ENCODE measurements at places on chromosomes 12 and 14.
A peak's percentile ranks its signal among the peaks of the same experiment; 100 is the strongest.

- DNase-seq, result no peak
Observed at GRCh38 chr14:72744416-72745120, 149.3 kb downstream of the DPF3 start.

DNA sequence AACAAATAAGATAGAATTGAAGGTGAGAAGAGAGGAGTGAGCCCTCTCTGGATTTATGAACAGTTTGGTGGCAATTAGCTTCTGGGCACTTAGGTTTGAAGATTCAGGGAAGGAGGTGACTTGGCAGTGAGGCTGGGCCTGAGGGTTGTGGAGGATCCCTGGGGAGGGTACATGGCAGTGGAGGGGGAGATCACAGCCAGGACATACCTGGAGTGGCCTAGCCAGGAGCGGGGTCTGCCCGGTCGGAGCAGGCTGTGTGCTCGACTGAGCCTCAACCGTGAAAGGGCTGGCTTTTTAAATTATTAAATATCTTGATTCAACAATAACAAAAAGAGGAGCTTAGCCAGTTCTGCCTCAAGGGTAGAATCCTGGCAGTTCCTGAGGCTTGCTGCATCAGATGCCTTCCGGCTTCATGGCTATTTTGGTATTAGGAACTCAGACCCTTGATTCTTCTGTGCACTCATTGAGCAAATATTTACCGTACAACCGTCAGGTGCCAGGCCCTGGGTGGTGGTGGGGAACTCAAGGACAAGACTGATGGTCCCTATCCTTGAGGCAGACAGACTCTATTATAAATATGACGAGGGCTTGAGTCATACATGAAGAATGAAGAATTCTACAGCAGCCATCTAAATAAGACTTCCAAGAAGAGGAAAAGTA lies 73.4 kb downstream of the SPTB start:
- DNase-seq, result no peak

GRCh38 chr12:115129727-115130126 lies 445.8 kb upstream of the TBX3 start:
- no peak for DNase-seq

GRCh38 chr12:72574138-72574537 lies 302.0 kb downstream of the TRHDE start:
- DNase-seq, result no peak

DNA sequence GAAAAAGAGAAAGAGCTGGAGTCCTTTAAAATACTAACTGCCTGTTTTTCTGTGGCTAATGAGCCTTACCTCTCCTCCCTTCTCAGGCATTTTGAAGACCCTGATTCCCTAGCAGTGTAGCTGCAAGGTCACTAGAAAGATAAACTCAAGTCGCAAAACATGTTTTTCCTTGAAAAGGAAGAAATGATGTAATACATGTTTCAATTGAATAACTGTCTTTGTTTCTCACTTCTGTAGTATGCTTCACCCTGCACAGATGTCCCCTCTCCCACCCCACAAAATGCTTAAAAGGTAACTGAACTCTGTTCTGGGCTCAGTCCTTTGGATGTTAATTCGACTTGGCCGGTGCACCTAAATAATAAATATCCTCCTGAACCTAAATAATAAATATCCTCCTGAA lies 1350.3 kb downstream of the TMEM121 start:
- DNase-seq, result no peak

DNA sequence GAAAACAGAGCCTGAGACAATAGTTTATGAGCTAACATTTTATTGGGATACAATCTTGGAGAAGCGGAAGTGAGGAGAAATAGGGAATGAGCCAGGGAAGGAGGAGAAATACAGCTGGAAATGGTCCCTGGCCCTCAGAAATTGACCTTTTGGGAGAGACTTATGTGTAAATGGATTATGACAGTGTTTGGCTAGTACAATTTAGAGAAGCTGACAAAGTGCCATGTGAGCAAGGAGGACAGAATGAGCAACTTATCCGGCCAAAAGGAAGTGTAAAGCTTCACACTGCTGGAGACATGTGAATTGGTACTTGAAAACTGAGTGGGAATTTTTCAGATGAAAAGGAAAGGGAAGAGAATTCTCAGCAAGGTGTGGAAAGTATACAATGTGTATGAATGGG lies 2.9 kb downstream of the GLIPR1 start:
- DNase-seq, result no peak

- DNase-seq, result peak; percentile 13
Observed at GRCh38 chr12:108308395-108309085, 30.6 kb downstream of the CMKLR1 start.

GRCh38 chr14:49553106-49553505 lies 33.1 kb downstream of the RPS29 start:
- no peak for DNase-seq

DNA sequence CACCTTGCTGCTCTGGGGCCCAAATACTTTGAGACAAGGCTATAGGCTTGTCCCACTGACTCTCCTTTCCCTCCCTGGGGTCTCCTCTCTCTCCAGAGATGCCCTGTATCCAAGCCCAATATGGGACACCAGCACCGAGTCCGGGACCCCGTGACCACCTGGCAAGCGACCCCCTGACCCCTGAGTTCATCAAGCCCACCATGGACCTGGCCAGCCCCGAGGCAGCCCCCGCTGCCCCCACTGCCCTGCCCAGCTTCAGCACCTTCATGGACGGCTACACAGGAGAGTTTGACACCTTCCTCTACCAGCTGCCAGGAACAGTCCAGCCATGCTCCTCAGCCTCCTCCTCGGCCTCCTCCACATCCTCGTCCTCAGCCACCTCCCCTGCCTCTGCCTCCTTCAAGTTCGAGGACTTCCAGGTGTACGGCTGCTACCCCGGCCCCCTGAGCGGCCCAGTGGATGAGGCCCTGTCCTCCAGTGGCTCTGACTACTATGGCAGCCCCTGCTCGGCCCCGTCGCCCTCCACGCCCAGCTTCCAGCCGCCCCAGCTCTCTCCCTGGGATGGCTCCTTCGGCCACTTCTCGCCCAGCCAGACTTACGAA lies 3.1 kb downstream of the NR4A1 start:
- no peak for DNase-seq

DNA sequence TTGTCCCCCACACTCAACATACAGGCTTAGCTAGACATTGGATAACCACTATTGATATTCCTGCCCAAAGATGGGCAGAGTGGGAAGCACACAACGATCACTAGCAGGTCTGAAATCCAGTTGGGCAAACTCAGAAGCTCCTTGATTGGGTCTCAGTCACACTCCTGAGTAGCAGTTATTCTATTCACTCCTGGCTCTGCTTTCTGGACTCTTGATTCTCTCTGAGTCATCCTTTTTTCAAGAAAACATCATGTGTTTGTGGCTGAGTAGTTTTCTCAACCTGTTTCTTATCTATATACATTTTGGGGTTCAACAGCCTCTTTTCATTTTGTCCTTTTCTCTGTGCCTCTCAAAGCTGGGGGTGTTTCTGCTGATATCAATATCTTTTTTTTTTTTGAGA lies 46.0 kb upstream of the MANSC4 start:
- DNase-seq, result no peak

DNA sequence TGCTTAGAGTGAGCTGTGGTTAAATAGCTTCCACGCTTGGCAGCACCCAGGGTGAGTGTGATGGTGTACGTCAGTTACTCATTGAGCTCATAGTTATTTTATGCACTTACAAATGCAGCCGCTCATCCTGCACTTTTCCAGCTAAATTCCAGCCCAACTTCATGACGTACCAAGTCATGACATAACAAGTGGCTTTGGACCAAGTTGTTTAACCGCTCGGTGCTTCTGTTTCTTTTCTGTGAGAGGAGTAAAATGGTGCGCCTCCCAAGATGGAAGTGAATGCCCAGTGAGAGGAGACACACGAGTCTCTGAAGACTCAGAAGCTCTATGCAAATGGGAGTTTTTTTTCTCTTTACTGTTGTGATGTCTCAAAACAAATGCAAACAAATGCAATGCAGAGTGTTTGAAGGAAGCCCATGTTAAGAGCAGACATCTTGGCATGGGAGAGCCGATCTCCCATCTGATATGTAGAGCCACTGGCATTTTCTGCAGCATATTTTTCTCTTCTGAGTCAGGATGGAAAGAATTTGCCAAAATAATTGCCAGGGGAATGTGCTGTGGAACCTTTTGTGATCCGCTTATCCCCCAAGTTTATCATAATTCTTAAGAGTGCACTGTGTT lies 72.2 kb downstream of the FBXW8 start:
- DNase-seq, result no peak

DNA sequence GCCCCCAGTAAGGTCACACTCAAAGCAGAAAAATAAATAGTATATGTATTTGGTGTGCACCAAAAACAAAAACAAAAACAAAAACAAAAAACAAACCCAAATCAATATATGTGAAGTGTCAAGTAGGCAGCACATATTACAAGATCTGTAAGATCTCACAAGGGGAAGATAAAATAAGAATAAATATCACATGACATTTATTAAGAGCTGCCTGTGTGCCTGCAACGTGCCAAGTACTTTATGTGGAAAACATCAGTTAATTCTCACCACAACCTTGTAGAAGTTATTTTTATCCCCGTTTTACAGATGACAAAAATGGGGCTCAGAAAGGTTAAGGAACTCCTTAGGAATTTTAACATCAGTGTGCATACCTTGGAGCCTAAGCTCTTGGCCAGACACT lies 26.6 kb downstream of the TRIM9 start:
- DNase-seq, result no peak

DNA sequence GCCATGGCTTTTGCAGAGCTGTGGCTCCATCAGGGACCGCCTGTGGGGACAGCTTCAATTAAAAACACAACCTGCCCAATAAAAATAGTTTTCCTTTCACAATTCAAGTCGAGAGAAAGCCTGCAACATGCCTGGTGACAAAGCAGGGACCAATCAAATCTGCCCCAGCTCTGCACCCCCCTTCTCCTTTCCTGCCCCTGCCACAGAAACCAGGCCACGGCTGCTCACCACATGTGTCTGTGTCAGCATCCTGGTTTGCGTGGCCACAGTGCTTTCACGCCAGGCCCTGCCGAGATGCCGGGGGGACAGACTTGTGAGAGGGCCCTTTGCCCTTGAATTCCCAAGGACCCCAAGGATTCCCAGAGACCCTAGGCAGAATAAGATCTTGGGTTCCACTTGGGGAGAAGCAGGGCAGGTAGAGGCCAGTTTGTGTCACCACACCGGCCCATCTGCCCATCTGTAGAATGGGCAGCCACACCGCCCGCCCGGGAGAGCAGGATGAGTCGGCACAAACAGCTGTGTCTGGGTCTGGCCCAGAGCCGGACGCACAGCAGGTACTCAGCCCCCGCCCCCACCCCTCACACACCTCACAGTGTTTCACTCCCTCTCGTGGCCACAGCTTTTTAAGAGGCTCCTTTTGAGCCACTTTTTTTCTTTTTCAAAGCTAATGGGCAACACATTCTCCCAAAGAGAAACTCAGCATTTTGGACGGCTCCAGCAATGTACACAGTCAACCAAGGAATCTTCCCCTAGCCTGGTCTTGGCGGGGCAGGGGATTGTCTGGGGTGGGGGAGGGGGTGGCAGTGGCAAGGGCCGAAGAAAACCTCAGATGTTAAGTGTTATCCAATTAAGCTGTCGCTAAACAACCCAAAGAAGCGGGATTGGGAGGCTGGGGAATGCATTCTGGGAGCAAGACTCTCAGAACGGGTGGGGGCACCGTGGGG lies 41.5 kb downstream of the BCL11B start:
- peak; percentile 69 for DNase-seq

DNA sequence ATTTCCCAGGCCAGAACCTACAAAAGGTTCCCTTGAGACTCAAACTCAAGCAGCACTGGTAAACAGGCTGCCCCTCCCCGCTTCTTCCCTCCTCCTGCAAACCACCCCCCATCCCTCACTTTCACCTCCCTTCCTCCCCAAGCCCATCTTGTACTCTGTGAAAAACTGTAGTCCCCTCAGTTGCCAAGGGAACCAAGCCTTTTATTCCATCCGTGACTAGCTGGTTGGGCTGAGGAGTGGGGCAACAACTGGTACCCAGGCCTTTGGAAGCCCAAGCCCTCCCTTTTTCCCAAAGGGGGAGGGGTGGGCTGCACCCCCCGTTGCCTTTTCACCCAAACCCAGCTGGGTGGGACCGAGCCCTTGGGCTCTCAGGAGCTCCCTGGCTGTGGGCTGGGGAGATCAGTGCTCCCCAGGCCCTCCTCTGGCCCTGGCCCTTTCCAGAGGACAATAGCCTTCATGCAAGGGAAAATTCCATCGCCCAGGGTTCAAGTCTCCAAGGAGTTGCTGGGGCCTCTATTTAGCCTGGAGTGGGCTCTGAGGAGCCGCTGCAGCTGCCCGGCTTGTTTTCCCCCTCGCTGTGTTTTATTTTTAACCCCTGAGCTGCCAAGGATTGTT lies 61.9 kb downstream of the ZFP36L1 start:
- peak; percentile 69 for DNase-seq

- no peak for DNase-seq
Observed at GRCh38 chr14:94638339-94638738, 26.1 kb downstream of the SERPINA3 start.

DNA sequence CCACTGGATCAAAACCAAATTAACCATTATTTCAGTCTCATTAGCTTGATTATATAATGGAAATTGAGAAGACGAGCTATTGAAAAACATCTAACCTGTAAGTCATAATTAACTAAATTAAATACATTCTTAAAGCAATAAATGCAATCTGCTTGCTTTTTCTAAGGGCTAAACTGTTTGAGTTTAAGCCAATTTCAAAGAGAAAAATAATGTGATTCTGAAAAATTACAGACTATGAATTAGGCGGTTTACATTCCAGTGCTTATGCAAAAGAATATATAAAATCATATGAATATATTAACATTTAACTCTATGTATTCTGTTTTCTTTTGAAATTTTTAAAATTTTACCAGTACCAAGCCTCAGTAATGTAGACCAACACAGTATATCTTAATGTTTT lies 1349.4 kb downstream of the FSCB start:
- DNase-seq, result no peak

- no peak for DNase-seq
Observed at GRCh38 chr12:23431006-23431405, 518.5 kb downstream of the SOX5 start.

DNA sequence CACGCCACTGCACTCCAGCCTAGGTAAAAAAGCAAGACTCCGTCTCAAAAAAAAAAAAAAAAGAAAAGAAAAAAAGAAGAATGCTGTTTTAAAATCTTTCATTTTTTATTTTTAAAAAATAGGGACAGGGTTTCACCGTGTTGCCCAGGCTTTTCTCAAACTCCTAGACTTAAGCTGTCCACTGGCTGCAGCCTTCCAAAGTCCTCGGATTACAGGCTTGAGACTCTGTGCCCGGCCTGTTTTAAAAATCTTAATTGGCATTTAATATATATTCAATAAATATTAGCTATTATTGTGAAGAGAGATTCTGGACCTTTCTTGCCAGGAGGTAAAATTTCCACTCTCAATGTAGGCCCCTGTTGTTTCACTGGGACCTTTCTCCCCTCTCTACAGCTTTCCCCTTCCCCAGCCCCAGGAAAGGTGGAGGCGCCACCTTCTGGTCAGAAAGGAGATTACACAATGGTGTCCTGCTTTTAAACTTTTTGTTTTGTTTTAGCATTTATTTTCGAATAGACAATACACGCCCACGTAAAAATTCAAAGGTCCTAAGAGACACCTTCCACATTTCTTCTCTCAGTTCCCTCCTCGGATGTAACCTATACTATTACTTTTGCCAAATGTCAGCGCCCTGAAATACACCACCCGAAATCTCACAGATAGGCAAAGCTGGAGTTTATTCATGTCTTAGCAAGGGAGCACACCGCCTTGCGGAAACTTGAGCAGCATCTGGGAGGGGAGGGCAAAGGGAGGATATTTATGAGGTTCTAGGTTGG lies 23.8 kb upstream of the PHC1 start:
- DNase-seq, result peak; percentile 82

- no peak for DNase-seq
Observed at GRCh38 chr14:44154874-44155273, 352.2 kb downstream of the FSCB start.
